Hematopoietic multipotent progenitor cell treated with erythropoietin and hydrocortisone succinate and interleukin-3 and kit ligand, for 15 days (in vitro differentiated cells): ENCODE measurements at places on chromosomes 12 and 14.

DNA sequence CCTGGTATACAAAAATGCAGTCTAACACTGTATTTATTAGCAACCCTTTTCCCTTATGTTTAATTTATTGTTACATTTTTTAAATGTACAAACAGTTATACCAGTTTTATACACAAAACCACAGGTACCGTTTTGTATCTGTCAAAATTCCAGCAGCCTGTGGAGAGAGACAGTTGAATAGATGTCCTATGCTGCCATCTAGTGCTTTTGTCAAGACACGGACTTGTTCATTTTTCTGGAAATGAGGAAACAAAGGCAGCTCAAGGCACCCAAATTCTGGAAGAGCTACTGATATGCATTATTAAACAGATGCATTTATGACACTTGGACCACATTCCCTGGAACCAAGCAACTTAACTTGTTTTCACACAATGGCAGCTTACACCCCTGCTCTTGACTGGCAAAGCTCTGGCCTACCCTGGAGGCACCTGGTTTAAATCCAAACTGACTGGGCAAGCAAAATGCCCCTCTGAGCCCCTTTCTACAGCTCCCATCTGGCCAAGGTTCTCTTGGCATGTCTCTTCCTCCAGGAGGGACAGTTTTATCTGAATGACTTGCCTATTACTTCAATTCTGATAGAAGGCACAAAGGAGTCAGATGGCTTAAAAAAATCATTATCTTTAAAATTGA is 286.9 kb upstream of the PRKD1 start:
- peak; percentile 2 for DNase-seq

DNA sequence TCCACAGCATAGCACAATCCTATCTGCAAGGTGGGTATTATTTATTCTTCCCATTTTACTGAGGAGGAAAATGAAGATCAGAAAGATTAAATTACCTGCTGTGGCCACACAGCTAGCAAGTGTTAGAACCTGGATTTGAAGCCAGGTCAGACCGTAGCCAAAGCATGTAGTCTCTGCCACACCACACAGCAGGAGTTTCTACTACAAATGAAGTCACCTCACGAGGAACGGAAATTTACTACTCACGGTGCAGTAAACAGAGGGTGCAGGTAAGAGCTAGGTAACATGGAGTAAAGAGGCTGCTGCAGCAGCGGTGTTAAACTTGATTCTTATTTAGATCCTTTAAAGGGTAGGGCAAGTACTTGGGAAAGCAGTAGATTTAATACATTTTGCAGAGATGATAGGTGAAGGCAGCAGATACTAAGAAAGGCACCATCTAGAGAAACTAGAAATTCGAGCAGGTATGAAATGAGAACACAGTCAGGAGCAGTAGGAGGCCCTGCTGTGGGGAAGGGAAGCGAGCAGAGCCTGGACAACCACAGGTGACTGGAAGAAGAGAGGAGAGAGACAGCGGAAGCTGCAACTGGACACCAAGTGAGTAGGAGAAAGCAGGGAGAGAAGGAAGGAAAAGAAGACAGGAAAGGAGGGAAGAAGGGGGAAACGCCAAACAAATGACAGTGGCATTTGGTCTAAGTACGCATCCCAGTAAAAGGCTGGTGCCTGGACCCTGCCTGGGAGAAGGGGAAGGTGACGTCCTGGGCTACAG is 21.5 kb downstream of the SPTB start:
- no peak for DNase-seq

DNA sequence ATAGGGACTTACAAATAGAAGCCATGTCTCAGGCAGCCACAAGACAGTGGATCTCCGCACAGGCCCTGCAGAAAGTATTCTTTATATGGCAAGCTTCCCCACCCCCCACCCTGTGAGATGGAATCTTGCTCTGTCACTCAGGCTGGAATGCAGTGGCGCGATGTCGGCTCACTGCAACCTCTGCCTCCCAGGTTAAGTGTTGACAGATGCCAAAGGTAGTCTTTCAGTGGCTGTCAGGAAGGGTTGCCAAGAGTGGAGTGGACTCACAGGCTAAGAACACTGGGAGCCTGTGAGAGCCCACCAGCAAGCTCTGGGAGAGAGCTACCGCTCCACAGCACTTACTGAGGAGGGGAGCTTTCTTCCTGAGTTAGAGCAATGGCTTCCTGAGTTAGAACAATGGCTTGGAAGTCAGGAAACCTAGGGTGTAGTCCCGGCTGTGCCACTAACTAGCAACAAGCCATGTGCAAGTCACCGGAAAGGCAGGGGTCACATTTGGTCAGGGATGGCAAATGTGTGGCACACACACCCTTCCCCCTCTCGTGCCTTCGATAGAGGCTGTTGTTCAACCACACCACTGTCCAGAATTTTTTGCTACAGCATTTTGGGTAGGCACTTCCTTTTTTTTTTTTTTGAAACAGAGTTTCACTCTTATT is 2.6 kb downstream of the RNASE1 start:
- peak; percentile 72 for DNase-seq

GRCh38 chr12:49875115-49875720 is 28.5 kb downstream of the FAIM2 start:
- DNase-seq = no peak

DNA sequence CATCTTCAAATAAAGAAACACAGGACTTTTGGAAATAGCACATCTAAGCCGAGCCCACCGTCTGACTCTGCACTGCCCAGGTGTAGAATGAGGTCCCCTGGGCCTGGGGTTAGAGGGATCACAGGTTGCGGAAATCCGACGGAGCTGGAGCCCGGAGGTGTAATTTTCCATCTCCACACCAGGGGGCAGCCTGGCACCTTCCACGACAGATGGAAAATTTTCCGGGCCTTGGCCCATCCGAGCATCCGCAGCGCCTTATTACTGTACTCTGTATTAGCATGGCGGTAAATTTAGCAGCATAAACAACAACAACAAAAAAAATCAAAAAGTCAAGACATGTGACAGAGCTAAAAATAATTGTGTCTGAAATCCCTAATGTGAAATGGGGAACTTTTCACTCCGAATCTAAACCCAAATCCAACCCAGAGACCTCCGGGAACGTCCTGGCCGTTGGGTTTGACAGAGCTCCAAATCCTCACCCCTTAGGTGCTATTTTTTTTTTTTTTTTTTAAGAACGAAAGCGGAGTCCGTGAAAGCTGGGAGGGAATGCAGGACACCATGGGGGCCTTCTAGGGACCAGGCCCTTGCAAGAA is 93.9 kb downstream of the KSR2 start:
- DNase-seq = peak; percentile 42

GRCh38 chr12:112782943-112783342 is 8.6 kb upstream of the RPH3A start:
- no peak for DNase-seq

DNA sequence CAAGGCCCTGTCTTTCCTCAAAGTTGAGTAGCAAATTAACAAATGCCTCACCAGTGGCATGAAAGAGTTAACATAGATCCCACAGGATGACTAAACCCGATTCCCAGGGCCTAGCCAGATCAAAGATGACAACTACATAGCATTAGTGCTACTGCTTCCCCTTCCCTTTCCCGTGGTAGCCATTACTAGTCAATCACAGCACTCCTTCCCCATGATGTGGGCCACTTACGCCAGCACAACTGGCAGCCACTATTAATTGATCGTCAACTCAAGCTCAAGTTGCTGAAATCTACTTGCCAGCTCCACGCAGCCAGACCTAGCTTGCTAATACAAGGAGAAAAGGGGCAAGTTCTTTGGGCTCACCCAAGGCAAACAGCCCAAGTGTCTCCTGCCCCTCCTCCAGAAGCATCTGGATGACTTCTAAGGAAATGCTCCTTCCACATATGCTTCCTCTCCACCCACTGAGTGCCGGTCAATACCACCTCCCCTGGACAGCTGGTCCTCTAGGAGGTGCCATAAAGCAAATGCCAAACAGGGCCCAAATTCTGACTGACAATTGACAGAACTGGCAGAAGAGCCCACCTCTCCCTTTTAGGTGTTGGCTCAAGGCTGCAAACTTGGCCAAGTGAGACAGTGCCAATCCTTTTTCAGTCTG is 72.6 kb downstream of the NUAK1 start:
- DNase-seq = no peak

- DNase-seq = no peak
Measured at GRCh38 chr12:52327830-52328500, 6.8 kb upstream of the KRT83 start.
